ENCODE measurements at places on chromosomes 16 and 17. TPM values are rescaled to one million over a fixed set of nuclear protein-coding genes. Genes with fewer than 3 reads are reported as not detected.
A peak's percentile ranks its signal among the peaks of the same experiment; 100 is the strongest.

The GUCY2D gene
- total RNA-seq, result not detected

The STAT5A gene
- 300 TPM for total RNA-seq

DNA sequence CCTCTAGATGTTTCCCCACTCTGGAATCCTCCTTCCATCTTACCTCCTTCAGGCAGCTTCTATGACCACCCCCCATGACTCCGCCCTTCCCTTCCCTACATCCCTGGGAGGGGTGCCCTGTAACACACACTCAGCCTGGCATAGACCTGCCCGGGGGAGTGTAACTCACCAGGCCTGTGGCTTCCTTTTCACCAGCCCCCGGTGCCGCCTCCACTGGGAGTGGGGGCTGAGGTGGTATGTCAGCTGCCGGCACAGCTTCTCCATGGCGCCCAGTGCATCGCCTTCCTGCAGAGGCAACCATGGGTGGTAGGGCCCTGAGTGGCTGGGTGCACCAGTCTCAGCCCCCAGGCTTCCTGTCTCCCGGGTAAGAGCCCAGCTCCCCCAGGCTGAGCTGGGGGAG, 32.3 kb downstream of the TRPV2 start:
- no peak for DNase-seq

DNA sequence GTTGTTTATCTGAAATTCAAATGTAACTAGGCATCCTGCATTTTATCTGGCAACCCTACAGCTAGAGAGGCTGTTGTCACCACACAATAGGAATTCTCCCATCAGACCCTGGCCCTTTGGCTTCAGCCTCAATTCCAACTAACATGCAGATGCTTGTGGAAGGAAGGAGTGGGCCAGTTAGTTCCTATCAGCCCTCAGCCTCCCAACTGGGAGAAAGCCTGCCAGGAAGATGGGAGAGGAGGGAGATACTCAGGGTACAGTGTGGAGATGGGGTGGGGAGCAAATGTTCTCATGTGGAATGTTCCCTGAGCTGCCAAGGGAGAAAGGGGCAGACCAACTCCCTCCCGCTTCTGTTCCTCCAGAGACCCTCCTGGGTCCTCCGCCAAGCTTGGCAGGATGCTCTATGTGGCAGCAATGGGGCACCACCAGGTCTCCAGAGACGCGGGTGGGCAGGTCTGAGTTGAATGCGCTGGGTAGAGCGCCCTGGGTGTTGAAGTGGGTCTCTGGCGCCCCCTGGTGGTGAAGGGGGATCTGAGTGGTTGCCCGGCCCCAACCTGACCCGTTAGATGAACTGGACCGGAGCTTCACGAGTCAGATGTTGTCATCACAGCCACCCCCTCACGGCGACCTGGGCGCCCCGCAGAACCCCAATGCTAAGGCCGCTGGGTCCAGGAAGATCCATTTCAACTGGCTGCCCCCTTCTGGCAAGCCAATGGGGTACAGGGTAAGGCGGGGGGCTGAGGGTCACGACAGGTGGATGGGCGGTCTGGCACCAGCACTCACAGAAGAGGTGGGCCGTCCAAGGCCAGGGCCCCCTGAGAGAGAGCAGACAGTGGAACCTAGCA, 15.2 kb downstream of the GALK1 start:
- DNase-seq, result peak; percentile 87

GRCh38 chr17:64662774-64663367, 764 bp upstream of the SMURF2 start:
- no peak for DNase-seq

The GINS2 gene
- total RNA-seq, result 1.0 TPM

The TEKT1 gene
- total RNA-seq, result not detected
